MG63 (cell line): ENCODE measurements at places on chromosomes 4 and X. TPM values are rescaled to one million over a fixed set of nuclear protein-coding genes. Genes with fewer than 3 reads are reported as not detected.

DNA sequence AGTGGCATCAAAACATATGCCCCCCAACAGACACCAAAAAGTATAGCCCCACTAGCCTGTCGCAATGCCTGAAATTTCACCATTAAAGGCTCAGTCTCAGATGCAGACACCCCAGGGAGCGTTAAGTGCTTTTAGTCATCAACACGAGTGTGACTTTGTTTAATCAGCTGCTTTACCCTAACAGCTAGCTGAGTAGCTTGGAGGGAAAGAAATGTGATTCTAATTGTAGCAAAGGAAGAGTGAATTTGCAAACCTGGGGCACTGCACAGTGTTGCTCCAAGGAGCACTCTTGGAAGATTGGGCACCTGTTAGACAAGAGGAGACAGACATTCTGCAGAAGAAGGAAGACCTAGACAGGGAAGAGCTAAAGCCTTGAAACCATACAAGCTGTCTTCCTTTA lies 145.1 kb downstream of the BEND2 start:
- no peak for DNase-seq

ENPEP gene
- total RNA-seq, result not detected in 2 replicates

GRCh38 chr4:125116431-125116830 lies 198.3 kb upstream of the FAT4 start:
- no peak for DNase-seq

SLC10A4 gene
- not detected in 2 replicates for total RNA-seq

GRCh38 chr4:1792832-1793495 lies at the start of gene FGFR3:
TSS of gene FGFR3 (plus strand) at chr4:1793293. CDS start at chr4:1793935, 642 bp downstream.
- peak; percentile 13 for DNase-seq

DNA sequence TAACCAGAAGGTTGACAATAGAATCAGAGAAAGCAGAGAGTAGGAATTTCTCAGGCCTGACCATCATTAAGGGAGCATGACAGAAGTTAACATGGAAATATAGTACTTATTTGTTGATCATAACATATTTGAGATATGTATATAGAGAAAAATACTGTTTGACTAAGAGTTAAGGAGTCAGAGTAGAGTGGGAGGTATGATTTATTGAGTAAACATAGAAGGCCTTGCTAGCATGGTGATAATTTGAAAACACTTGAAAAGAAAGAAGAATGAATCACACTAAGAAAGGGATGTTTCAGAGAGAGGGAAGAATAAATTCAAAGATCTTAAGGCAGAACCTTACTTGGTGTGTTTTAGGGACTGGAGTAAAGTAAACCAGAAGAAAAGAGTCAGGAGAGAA lies 437.2 kb upstream of the TECRL start:
- DNase-seq, result no peak

DNA sequence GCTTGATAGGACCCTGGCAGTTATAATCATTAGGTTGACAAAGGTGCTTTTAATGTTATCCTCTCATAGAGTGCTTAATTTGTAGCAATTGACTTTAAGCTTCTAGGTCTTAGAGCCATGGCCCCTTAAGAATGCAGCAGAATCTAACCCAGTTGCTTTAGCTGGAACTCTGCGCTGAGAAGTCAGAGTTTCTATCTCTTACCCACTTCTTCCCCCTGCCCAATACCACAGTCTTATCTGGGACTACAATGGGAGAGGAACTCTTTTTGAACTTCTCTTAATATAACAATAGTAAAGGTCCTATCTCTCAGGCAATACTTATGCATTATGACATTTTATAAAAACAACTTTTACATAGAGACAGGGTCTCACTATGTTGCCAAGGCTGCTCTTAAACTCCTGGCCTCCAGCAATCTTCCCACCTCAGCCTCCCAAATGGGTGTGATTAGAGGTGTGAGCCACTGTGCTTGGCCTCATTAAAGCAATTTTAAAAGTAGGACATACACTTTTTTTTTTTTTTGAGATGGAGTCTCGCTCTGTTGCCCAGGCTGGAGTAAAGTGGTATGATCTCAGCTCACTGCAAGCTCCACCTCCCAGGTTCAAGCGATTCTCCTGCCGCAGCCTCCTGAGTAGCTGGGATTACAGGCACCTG lies 1.8 kb downstream of the TLR10 start:
- DNase-seq, result no peak

DNA sequence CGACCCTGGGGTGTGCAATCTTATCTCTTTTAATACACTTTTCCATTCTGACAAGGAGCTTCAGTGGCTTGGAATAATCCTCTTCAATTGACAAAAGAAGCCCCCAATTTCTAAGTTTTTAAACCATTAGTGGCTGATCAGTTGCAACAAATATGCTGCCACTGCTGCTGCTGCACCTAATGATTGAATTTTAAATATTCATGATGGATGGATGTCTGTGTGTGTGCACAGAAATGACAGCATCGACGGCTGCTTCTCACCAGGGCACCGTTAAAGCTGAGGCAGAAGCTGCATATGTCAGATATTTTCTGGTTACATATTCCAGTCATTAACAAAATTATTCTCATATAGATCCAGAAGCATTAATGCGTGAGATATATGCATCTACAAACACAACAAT lies 182.4 kb downstream of the MGST2 start:
- DNase-seq, result no peak

USP17L28 gene
- total RNA-seq, result not detected in 2 replicates

DNA sequence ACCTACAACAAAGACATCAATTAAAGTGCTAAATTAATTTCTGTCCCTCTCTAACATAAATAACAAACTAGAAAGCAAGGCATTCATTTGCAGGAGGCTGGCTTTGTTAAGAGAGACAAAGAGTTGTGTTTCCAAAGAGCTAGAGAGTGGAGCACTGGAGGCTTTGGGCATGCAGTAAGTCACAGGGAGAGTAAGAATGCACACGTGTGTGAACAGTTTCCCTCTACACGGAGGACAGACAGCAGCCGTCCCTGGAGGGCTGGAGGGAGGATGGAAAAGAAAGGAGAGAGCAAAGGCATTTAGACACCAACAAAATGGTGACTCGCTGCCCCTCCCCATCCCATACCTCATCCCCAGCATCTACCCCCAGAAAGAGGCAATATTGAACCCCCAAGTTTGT lies 20.4 kb upstream of the DCHS2 start:
- no peak for DNase-seq
